ENCODE measurements at places on chromosomes 2 and 18.

GRCh38 chr2:81304154-81304830 is 999.7 kb upstream of the LRRTM1 start:
- DNase-seq: no peak

- no peak for DNase-seq
Observed at GRCh38 chr2:134079373-134079772, 174.5 kb upstream of the MGAT5 start.

DNA sequence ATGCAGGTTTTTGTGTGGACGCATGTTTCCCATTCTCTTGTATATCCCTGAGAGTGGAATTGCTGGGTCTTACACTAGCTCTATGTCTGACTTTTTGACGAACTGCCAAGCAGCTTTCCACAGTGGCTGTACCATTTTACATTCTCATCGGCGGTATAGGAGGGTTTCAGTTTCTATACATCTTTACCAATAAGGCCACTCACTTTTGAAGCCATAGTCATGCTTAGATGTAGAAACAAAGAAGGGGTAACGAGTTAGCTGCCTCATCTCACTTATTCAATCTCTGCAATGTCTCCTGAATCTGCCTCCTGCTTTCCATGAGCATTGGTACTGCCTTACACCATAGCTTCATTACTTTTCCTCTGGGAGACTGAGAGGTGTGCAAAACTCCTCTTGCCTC is 47.4 kb downstream of the MMADHC start:
- no peak for DNase-seq

GRCh38 chr2:220353897-220354296 is 726.5 kb downstream of the SLC4A3 start:
- no peak for DNase-seq

DNA sequence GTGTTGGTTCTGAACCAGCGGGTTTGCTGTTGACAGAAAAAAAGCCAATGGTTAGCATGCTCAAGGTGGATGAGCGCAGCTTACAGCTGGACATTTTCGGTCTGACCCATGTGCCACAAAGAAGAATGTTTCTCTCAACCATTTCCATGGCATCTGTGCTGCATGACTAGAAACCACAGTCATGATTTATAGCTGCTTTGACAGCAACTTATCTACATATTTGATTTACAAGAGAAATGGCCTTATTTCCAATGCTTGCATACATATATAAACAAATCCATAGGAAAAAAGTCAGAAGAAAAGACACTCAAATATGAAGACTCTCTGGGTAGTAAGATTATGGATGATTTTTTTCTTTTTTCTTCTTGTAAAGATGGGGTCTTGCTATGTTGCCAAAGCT is 98.2 kb downstream of the DYNC1I2 start:
- DNase-seq: no peak

- DNase-seq: no peak
Observed at GRCh38 chr2:55026202-55026601, 24.0 kb downstream of the RTN4 start.

- DNase-seq: no peak
Observed at GRCh38 chr2:17752892-17753802, 463 bp downstream of the SMC6 start.

DNA sequence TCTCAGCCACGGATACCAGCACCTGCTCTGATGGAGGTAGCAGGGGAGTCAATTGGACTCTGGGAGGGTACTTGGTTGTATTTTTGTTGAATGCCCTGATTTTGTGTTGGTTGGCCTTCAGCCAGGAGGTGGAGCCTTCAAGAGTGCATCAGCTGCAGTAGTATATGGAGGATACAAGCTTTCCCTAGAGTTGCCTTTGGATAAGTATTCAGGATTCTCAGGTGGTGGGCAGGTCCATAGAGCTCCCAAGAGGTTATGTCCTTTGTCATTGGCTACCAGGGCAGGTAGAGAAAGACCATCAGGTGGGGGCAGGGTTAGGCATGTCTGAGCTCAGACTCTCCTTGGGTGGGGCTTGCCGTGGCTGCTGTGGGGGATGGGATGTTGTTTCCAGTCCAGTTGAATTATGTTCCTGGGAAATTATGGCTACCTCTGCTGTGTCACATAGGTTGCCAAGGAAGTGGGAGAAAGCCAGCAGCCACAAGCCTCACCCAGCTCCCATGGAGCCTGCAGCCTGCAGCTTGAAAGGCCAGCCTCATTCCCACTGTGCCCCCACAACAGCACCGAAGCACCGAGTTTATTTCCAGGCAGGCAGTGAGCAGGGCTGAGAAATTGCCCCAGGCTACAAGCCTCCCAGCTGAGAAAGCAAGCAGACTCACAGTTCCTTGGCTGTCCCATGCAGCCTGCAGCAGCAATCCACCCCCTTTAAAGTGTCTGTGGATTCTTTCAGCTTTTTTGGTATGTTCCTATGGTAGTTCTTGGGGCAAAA is 38.6 kb upstream of the CHST9 start:
- DNase-seq: no peak

DNA sequence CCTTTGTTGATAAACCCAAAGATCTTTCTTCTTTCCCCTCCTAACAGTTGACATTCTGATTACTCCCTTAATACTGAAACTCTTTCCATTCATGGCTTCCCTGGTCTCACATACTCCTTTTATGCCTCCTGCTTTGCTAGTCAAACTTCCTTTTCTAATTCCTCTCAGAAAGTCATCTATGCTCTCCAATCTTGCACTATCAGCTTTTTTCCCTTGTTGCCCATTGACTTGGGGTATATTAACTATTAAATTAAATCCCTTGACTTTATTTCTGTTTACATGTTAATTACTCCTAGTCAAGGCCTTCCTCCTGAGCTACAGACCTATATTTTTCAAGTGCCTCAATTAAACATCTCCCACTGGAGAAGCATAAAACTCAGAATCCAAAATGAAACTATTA is 3.6 kb upstream of the COL5A2 start:
- no peak for DNase-seq

DNA sequence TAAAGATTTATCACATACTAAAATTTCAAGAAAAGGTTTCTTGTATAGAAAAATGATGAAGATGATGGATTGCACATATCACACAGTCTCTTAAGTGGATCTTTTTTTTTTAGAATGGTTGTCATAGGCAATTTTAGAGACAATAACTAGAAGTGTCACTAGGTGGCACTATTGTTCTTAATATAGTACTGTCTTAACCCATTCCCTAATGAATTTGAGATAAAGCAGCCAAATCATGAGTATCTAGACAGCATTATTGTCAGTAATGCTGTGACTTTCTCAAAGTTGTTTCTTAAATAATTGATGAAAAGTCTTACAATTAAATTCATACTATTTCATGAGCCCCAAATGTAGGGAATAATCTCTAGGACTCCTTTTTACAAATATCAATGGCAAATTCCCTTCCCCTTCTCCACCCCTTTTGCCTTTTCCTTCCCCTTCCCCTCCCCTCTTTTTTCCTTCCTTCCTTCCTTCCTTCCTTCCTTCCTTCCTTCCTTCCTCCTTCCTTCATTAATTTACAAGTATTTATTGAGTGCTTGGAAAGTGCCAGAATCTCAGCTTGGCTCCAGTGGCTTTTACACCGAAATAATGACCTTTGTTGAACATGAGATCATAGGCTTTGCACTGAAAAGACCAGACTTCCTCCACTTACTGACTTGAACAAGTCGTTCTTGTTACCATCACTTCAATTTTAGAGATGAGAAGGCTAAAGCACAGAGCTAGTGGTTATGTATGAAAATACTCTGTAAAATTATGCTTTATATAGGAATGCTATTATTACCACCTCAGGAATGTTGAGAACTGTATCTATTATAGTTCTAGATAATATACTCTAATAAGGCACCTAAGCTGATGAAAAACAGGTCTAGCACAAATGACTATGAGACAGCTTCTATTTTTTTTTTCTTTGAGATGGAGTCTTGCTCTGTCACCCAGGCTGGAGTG is 19.8 kb downstream of the MYL12B start:
- DNase-seq: no peak

DNA sequence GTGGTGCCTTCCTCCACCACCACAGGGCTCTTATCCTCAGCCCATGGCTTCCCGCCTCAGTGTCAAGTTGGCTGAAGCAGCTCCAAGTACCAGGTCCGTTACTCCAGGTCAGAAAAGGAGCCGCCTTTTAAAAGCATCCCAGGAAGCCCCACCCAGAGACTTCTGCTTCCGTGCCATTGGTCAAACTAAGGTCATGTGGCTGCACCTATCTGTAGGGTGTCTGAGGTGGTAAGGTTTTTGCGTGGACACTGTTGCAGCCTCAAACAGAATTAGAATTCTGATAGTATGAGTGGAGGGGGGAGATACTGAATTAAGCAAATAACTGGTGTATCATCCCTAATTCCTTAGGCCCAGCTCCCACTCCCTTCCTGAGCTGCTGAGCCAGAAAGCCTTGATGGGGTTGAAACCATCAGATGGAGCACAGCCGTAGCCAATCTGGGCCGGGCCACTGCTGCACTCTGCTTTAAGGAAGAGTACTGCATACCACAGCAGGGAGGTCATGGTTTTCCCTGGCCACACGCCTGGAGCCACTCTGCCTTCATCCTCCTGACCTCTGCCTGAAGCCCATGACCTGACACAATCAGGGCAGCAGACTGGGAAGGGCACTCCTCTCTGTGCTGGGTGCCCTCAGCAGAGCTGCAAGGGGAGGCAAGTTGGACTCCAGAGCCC is 8.4 kb downstream of the TMEM247 start:
- no peak for DNase-seq

- DNase-seq: no peak
Observed at GRCh38 chr2:240296476-240297255, 138.8 kb upstream of the GPC1 start.

GRCh38 chr2:6872394-6872793 is 5.2 kb upstream of the RSAD2 start:
- no peak for DNase-seq

DNA sequence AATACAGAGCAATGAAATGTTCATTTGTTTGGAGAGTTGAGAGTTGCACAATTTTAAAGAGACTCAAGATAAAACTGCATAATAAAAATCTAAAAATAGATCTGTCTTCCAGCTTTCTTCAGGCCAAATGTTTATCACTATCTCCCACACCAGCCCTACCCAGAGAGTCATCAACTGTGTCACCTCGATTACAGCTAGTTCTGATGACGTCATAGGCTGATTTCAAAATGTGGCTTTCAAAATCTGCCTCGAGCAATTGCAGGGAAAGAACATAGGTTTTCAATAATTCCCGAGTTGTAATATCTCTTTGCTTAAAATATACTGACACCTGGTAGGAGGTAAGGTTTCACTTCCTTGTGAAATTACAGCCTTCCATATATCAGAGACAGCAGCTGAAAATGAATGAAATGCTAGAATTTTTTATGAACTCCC is 677.6 kb upstream of the ID2 start:
- no peak for DNase-seq

- DNase-seq: no peak
Observed at GRCh38 chr2:119173556-119174060, 15.1 kb upstream of the C1QL2 start.
